Bone marrow (tissue), 2 donors: ENCODE measurements at places on chromosomes 5 and 9.

DNA sequence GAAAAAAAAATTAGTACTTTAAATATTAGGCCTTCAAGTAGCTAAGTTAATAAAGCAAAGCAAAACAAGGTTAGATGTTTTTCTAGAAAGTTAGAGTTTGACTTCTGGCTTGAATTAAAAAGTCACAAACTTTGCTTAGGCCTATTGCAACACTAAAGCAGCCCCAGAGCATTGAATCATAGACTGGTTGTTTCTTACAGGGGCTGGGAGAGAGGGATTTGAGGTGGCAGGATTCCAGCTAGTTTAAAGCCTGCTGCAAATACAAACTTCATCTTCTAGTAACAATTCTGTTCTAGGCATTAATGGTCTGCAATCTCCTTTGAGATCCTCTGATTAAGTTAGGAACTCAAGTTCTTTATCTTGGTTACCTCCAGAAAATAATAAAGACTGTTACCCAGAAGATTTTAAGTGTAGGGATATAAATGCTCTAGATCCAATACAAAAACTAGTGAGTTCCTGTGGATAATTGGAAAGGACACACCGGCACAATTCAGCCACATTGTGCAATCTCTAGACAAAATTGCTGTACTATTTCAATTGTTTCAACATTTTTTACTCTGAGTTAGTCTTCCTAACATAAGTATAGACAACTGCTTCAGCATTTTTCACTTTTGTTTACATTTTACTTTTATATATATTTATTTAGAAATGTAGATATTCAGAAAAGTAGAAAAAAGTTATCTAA lies 12.6 kb downstream of the OR13C5 start:
- DNase-seq, result no peak

GRCh38 chr9:100803956-100804355 lies 224.6 kb upstream of the PLPPR1 start:
- DNase-seq, result no peak

DNA sequence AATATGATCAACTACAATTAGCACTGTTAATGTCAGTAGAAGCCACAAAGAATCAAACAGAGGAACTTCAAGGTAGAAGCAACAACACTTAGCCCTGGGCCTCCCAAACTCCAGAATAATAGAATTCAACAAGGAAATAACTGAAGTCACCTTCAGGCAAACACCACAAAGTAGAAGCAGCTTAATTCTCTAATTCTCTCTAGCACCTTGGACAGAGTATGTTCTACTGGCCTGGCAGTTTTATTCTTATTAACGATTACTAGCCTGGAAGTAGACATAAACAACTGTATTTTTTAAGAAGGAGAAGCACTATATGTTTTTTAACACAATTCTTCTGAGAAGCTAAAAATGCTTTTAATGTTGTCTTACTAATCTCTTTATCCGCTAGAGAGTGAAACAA lies 911.9 kb downstream of the DTWD2 start:
- DNase-seq, result no peak

DNA sequence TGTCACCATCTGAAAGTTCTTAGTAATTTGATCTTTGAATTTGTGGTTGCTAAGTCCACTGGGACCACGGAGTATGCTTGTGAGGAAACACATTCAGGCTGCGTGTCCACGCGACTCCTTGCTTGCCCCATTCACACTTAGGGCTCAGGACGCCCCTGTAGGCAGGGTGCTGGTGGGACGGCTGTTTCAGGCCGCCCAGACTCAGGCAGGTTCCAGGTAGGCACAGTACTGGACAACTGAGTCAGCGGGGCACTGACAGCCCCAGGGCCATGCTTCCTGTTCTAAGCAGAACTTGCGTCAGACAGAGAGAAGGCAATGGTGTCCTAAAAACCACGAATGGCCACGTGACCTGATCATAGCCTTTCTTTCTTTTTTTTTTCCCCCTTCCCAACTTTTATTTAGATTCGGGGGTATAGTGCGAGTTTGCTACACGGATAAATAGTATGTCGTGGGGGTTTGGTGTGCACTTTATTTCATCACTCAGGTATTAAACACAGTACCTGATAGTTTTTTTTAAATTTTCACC lies 7.7 kb upstream of the RASGEF1C start:
- DNase-seq, result no peak

- peak; percentile 0 for DNase-seq
These were observed 69.0 kb upstream of the GRAMD2B start for GRCh38 chr5:126354012-126354857.

DNA sequence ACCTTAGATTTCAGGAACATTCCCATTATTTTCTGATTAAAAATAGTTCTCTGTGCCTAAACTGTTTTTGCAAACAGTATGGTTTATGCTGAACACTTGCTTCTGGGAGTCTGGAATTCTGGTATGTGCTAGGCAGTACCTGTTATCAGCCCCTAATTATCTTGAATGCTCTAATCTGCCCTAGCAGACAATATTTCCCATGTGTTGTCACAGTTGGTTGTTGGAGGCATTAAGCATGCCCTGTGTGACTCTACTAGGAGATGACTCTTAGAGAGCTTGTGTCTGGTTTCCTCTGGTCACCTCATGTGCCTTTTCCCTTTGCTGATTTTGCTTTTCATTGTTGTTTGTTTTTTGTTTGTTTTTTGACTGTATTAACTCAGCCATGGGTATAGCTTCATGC lies 36.6 kb downstream of the UHRF2 start:
- no peak for DNase-seq

DNA sequence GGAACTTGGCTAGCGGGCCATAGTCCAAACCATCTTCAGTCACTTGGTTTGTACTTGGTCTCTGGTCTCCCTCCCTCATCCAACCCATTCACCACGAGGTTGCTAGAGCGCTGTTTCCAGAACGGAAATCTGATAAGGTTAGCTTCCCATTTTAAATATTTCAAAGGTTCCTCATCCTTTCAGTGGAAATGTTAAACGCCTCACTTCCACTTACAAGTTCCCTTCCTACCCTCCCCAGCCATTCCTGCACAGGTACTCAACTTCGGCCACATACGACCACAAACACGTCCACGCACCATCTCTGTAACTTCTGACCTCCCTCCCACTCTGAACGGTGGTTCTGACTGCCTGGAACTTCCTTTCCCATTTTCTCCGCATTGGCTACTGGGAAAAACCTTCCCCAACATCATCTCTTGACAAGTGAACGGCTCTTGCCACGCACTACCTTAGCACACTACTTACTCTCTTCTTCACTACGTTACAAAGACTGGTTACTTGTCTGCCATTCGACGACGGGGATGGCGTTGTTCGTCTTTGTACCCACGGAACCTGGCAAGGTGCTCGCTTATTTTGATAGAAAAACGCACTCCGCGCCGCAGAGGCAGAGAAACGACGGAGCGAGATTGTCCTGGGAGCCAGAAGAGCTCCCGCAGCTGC lies 629 bp downstream of the CCNH start:
- peak; percentile 32 for DNase-seq

- DNase-seq, result no peak
These were observed 194.2 kb downstream of the TENT4A start for GRCh38 chr5:6907320-6907918.

DNA sequence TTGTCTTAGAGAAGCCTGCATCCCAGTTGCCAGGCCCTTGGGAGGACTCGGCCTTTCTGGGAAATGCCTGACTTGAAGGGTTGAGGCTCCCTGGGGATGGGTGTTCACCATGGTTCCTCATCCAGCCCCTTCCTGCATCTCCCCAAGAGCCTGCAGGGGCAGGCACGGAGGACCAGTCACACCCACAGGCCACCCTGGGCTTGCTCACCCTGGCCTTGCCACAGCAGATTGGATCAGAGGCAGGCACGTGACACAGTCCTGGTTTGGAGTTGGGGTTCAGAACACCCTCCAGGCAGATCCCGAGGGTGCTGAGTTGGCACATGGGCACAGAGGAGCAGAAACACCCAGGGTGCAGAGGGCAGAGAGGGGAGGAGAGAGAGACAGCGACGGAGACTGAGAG lies 286.1 kb downstream of the PBX3 start:
- DNase-seq, result no peak

- DNase-seq, result no peak
These were observed 17.3 kb upstream of the BICD2 start for GRCh38 chr9:92781899-92782298.

GRCh38 chr9:18896004-18896403 lies 137.0 kb downstream of the SAXO1 start:
- no peak for DNase-seq

DNA sequence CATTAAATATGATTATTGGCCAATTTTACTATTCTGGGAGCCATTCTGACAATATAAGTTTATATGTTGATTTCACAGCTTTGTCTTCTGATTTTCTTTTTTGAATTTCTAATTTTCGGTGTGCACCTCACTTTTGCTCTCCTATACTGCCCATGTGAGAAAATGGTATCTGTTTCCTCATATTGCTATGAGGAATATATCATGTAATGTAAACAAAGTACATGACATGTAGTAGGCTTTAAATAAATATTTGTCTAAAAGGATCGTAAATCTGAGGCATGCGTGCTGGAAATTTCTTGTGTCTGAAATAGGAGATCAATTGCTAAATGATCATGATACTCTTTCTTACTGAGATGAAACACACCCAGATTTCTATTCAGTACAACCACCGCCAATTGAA lies 119.9 kb downstream of the ZDHHC21 start:
- DNase-seq, result no peak

DNA sequence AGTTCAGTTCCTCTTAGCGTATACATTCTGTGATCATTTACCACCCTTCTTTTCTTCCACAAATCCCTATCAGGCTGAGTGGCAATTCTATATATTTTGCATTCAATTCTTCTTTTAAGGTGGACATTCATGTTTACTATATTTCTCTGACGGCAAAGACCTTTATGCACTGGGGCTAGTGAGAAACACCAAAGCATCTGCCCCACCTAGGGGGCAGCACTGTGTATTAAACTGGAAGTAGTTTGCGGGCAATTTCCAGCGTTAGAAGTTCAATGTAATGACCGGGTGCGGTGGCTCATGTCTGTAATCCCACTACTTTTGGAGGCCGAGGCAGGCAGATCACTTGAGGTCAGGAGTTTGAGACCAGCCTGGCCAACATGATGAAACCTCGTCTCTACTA lies 27.9 kb upstream of the FBXL7 start:
- no peak for DNase-seq

DNA sequence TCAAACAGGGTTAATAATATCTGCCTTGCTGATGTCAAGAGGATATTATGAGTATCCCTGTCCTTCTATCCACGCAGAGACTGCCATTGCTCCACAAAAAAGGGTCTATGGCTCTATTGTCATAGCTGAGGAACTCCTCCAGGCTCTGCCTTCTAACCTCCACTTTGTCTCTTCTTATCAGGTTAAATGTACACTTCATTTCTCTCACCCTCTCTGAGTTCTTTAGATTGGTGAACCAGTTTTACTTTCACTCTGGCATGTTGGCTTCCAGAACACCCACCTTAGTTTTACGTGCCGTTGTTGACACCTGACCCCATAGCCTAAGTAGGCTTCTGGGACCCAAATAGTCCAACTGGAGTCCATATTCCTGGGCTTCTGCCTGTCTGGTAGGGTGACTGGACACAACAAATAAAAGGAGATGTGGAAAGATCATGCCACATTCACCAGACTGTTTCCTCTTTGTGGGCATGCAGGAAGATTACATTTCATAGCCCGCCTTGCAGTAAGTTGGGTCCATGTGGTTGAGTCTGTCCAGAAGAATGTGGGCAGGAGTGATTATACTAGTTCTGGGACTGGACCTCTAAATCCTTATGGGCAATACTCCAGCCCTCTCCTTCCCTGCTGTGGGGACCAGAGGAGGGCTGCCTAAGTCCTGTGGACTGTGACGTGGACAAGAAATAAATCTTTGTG lies 350.4 kb upstream of the CLINT1 start:
- no peak for DNase-seq
